ENCODE measurements at places on chromosomes 16 and 17.

DNA sequence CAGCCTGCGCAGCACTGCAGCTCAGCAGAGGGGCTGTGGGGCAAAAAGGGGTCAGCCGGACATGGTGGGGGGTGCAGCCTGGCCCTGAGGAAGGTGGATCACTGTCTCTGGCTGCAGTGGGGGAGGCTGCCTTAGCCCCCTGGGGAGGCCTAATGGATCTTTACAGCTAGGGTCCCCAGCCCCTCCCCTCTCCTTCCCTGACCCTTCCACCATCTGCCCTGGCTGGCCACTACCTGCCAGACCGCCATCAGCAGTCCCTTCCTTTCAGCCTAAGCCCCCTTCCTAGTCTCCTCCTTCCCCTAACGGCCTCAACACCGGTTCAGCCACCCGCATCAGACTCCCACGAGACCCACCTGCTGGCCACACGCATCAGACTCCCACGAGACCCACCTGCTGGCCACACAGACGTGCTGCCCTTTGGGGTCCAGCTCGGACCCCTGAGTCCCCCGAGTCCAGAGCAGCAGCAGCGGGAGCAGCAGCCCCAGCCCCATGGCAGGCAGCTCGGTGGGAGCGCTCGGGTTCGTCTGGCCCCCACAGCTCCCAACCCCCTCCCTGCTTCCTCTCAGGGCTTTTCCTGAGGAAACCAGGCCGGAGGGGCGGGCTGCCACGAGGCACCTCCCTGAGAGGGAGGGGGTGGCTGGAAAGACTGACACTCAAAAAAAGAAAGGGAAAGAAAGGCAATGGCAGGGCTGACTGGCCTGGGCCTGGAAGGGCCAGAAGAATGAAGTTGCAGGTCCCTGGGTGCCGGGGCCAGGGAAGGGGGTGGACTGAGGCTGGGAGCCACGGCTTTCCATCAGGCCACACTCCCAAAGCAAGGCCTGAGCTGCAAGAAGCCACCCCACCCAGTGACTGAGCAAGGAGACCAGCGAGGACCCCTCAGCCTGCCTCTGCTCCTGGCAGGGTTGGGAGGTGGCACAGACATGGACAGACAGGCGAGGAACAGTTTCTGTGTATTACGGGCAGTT is at the start of gene SCARF1:
Gene SCARF1, minus strand, starts transcription at position 526 of the 965 bp plus-strand sequence. Its CDS starts 35 bp downstream, at position 491.
- no peak for DNase-seq

DNA sequence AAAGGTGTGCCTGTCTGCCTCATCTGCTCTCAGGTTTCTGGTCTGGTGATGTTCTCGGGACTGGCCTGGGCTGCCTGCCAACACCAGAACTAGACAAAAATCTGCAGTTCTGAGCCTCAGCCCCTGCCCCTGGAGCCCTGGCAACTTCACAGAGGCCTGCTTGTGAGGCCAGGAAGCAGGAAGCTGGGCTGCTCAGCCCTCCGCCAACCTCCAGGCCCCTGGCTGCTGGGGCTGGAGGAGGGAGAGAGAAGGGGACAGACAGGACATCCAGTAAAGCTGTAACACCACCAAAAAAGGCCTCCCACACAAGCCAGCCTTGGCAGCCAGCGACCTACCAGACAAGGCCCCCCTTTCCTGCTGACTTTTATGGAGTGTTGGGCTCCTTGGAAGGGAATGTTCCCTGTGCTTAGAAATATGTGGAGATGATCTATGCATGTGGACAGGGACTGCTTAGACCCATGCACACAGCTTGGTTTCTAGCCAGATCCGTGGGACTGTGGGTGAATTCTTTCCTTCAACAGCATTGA is 157.6 kb downstream of the XYLT1 start:
- DNase-seq: no peak

GRCh38 chr17:43750153-43750552 is 8.4 kb downstream of the SOST start:
- no peak for DNase-seq

DNA sequence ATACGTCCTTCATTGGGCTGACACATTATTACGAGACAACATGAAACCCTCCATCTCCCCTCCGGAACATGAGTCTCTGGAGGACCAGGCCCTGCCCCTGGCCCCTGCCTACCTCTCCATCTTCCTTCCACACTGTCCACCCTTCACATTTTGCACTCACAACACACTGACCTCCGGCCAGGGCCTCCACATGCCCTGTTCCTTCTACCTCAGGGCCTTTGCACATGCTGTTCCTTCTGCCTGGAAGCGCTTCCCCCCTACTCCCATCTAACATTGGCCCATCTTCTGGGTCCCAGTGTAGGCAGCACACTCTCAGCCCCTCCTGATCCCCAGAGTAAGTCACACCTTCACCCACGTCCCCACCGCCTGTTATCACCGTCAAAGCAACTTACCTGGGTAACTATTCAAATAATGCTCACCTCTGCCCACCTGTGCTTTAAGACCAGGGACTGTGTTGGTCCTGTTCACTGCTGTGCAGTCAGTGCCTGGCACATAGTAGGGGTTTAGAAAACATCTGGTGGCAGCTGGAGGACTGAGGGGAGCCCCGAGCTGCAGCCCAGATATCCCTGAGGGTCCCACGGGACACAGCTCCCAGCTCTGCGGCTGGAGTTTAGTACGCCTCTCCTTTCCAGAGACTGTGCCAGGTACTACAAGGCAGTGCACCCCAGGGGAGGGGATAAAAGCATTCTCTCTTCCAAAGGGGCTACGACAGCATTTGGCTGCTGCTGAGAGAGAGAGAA is 27.2 kb downstream of the RPH3AL start:
- DNase-seq: no peak

- no peak for DNase-seq
Observed at GRCh38 chr17:32277284-32277683, 11.7 kb downstream of the RHBDL3 start.

Data from activated effector memory CD4-positive, alpha-beta T cell treated with anti-CD3 and anti-CD28 coated beads, Interleukin-2, amount 50 U/mL, for 16 hours (primary cell).